Activated naive CD4-positive, alpha-beta T cell (primary cell): ENCODE measurements at places on chromosomes 11 and 22.

- no peak for DNase-seq
These were observed 83.6 kb downstream of the CLPB start for GRCh38 chr11:72350752-72351151.

DNA sequence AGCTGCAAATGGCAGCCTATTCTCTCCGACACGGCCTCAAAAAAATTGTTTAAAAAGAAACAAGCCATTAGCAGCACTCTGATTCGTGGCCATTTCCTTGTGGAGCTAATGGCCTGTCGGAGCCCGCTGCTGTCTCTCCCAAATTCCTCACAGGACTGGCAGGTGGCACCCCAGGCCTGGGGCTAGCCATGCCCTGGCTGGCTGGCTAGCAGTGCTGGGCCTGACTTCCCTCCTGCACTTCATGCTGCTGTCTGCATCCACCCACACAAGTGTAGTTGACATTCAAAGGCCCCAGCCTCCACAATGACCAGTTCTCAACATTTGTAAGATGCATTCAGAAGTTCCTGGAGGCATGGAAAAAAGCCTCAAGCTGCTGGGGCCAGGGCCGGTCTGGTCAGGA lies 61.5 kb downstream of the SMCO4 start:
- DNase-seq = no peak

DNA sequence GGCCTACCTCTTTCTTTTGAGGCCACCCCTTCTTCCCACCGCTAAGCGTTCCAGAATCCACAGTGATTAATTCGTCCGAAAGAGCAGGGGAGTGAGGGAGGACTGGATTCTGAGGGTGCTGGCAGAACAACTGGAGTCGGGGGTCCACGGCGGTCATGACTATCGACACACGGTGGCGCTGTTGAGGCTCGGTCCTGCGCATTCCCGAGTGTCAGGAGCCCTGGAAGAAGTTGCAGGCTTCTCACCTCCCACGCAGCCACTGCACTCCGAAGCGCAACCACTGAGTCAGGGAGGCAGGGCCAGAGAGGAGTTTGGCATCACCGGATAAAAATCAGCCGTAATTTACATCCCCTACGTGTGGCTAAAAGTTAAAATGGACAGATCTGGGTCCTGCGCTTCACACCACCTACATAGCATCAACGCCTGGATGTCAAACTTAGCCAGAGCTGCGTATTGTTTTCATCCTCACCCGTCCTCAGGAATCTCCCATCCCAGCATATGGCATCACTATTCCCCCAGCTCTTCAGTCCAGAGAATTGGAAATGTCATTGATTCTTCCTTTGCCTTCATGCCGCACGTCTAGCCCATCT lies 10.7 kb upstream of the CTSF start:
- peak; percentile 68 for DNase-seq

DNA sequence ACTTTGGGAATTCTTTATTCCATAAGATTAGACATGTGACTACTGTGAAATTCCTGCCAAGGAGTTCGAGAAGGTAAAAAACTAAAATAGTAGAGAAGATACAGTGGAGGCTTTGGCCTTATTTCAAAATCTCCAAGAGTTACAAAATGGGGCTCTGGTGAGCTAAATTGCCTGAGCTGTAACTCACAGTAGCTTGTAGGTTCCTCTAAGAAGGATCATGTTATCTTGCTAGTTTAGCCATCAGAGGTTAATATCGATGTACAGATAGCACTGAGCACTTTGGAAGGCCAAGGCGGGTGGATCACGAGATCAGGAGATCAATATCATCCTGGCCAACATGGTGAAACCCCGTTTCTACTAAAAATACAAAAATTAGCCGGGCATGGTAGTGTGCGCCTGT lies 81.1 kb downstream of the USP35 start:
- no peak for DNase-seq

GRCh38 chr22:31133911-31134310 lies 6.4 kb downstream of the PLA2G3 start:
- DNase-seq = no peak

GRCh38 chr11:86386746-86387145 lies 12.1 kb downstream of the CCDC81 start:
- DNase-seq = no peak

- DNase-seq = no peak
These were observed 2.0 kb downstream of the OR52W1 start for GRCh38 chr11:6200975-6201374.

- DNase-seq = no peak
These were observed 12.1 kb downstream of the MACROD1 start for GRCh38 chr11:64153812-64154211.
